Cardiac fibroblast (primary cell): ENCODE measurements at places on chromosomes 1 and 21.

GRCh38 chr1:111062624-111063023 is 77.3 kb downstream of the DRAM2 start:
- DNase-seq: no peak

- no peak for DNase-seq
Measured at GRCh38 chr1:203300441-203301330, 4.6 kb upstream of the BTG2 start.

DNA sequence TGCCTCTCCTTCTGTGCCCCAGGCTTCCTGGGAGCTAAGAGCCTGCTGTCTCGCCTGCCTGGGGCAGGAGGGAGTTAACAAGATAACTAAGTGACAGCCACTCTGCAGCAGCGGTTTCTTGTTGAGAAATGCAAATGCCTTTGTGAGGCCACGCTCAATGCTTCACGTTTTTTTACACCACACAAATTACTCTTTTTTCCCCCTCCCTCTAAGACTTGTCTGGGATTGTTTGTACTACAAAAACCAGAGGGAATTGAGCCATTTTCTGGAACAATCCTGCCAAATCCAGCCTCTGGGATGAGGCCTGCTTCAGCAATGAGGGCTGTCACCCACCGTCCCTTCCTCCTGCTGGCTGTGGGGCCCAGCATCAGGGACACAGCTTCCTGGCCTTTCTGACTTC is 119.6 kb downstream of the ACTL8 start:
- DNase-seq: peak; percentile 82

GRCh38 chr1:154326546-154327465 is 1.5 kb downstream of the ATP8B2 start:
- DNase-seq: peak; percentile 86

GRCh38 chr1:101364370-101365120 is 127.7 kb downstream of the S1PR1 start:
- no peak for DNase-seq

DNA sequence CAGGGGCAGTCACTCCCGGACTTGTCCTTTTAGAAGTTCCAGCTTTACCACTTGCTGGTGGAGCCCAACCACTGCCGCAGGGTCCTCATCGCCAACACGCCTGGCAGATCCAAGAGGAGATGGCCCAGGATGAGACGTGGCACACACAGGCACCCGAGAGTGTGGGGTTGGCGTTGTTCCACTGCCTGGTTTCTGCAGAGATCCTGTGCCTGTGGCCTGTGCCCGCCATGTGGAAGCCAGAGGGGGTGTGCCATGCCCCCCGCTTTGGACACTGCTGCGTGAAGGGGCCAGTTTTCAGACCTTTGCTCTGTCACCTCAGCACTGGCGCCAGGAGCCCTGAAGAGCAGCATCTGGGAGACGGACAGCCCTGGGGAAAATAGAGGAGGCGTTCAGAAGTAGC is 10.8 kb downstream of the CD46 start:
- DNase-seq: no peak

DNA sequence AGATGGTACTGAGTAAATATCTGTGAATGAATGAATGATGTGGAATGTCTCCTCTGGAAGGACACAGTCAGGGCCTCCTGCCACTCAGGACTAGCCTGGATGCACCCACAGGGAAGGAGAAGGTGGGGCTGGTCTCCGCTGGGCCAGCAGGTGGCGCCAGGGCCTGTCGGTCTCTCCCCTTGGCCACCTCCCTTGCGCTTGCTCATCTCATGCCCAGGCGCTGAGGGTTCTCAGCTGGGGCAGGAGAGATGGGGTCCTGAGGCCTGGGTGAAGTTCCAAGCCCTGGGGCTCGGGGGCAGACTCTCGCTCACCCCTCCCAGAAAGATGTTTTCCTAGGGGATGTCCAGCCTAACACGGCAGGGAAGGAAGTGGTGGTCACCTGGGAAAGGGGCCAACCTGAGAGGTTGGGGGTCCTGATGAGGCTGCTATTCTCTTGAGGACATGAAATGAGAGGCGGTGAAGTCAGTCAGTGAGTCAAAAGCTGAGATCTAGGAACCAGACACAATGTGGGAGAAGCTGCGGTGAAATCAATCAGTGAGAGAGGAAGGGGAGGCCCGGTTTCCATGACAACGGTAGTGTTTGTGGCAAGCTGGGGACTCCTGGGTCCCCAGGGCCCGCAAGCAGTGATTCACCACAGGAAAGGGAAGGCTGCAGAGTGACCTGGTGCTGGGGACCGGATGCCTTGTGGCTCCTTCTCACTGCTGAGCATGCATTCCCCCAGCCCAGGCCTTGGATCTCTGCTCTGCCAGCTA is 14.6 kb upstream of the MEX3A start:
- peak; percentile 89 for DNase-seq

DNA sequence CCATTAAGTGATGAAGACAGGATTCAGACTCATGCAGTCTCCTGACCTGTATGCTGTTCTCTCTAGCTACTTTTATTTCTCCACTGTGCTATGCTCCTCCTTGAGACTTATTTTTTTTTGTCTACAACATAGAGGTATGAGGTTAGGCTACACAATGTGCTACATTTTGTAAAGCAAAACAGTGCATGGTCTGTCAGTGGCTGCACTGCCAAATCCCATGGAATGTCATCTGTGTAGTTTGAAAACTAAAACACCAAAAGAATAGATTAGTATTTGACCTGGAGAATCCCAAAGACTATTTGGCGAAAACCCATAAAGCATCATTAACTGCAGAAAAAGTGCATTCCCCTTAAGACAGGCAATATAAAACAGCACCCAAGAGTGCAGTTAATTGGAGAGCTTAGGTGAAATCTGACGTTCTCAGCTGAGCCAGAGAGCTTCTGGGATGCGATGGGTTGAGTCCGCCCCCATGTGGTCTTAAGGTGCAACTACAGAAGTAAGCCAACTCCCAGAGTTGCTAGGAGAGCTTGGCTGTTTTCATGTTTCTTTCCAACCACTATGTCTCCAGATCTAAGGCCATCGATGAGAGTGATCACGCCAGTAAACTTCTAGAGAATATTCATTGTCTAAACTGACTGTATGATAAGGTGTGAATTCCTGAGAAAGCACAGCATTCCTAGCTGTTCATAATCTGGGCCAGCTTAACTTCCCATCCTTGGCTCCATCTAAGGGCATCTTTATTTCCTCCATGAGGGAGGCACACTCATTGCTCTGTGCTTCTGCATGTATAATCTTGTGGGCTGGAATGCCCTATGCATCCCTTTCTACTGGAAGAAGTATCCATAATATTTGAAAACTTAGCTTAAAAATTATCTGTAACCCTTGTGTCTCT is 20.7 kb upstream of the CYP2J2 start:
- peak; percentile 80 for DNase-seq

DNA sequence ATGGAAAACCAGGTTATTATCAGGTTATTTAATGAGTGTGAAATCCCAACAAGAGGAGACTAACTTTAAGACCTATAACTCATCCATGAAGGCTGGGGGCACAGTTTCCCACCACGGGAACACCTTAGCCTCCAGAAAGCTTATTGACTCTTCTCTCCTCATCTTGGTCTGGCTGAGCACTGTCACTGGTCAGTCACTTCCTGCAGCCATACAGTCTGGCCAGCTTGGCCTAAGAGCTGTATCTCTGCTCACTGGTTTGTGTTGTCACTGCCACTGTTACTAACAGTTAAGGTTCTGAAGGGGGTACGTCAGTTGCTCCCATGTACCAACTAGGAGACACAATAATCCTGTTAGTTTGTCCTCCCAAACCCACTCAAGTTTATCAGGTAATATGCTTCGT is 16.7 kb upstream of the DDAH1 start:
- no peak for DNase-seq

GRCh38 chr21:41371685-41372030 is 9.8 kb downstream of the MX2 start:
- no peak for DNase-seq

- peak; percentile 23 for DNase-seq
Measured at GRCh38 chr1:151612501-151613281, 841 bp downstream of the SNX27 start.

GRCh38 chr1:212979340-212980122 is 29.2 kb downstream of the VASH2 start:
- DNase-seq: no peak

DNA sequence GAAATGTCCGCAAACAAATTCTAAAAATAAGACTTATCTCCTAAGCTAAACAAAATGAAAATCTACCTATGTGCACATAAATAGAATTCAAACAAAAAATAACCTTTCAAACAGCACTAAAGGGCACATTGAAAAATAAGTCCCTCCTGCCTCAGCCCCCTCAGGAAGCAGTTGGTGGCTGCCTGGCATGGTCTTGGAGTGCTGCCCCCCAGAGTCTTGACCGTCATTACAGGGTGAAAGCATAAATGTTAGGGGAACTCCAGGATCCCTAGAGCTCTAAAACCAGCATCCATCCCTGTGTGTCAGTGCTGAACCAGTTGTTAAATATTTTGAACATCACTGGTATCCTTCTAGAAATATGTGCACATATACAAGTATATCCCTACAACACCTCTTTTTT is 6.5 kb upstream of the NPL start:
- DNase-seq: no peak

GRCh38 chr1:95117207-95118066 is at the start of gene TLCD4:
TLCD4 (plus strand) TSS chr1:95117355; CDS start chr1:95143902, 26,547 bp downstream.
- peak; percentile 5 for DNase-seq

- DNase-seq: no peak
Measured at GRCh38 chr1:9265037-9265436, 27.7 kb upstream of the SPSB1 start.

- DNase-seq: no peak
Measured at GRCh38 chr21:42250422-42251403, 31.8 kb downstream of the ABCG1 start.

DNA sequence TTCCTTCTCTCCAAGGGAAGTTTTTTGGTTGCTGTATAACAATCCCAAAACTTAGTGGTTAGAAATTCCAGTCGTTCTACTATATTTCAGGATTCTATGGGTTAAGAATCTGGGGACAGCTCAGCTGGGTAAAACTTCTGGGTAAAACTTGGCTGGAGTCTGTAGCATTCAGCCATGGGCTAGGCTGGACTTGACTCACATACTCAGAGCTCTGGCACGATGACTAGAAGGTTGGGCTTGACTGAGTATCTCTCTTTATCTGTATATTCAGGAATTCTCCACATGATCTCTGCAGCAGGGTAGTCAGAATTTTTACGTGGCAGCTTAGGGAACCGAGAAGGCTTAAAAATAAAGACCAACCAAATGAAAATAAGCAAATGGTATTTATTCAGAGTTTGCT is 28.2 kb upstream of the HRNR start:
- peak; percentile 9 for DNase-seq

GRCh38 chr1:33719771-33720670 is 143.9 kb upstream of the HMGB4 start:
- DNase-seq: peak; percentile 15

DNA sequence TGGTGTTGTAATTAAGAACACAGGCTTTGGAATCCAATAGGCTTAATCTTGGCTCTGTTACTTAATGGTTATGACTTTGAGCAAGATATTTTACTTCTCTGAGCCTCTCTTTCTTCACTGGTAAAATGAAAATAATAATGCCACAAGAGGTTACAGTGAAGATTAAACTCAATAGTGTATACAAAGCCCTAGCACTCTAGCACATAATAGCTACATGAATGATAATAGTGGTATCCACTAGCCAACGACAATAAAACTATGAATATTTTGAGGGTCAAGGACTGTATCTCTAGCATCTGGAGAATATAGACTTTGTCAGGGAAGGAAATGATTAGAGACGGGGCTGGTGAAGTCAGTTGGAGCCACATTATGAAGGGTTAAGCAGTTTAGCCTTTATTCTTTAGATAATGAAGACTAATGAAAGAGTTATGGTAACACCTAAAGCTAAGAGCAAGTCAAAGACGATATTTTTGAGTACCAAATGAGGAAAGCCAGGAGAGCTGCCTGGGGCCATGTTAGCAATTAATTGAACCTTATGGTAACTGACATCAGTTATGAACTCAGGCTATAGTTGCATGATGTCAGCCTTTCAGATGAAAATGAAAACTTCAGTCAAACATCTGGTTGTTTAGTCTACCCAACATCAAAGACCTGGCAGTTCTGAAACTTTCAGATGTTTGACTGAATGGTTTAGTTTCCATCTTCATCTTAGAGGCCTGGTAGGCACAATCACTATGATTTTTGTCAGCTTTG is 32.8 kb upstream of the RNF11 start:
- no peak for DNase-seq

GRCh38 chr1:225771661-225772322 is 5.8 kb upstream of the SRP9 start:
- DNase-seq: no peak

- DNase-seq: peak; percentile 83
Measured at GRCh38 chr1:47437447-47438164, at the start of gene FOXD2. FOXD2 (plus strand) TSS chr1:47438044; CDS start chr1:47438136, 92 bp downstream.

GRCh38 chr1:110106013-110106941 is 6.0 kb upstream of the UBL4B start:
- DNase-seq: peak; percentile 78

- DNase-seq: no peak
Measured at GRCh38 chr1:199959033-199959774, 68.3 kb upstream of the NR5A2 start.

DNA sequence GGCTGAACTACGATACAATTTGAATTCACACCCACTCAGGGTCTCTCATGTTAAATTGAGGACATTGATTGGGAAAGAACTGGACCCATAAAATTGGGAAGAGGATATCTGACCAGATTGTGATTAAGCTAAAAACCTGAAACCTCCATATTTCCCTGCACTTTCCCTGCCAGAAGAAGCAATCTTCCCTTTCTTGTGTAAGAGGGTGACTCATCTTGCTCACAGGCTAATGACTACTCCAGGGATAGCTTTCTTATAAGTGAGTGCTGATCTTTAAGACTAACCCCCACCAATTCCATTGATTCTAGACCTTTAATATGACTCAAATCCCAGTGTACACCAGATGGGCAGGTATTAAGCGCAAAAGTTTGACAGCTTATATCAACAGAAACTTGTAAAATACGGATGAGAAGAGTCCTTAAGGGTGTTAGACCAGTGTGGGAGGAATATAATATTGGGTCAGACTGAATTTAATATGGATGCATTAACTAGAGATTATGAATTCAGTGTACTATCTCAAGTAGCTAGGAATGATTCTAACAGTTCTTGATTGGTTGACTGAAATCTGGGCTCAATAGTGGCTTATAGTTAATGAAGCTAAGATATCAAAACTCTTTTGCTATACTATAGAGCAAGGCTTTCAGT is 12.1 kb upstream of the SGIP1 start:
- peak; percentile 76 for DNase-seq

- no peak for DNase-seq
Measured at GRCh38 chr1:210605099-210605498, 276.4 kb downstream of the HHAT start.

DNA sequence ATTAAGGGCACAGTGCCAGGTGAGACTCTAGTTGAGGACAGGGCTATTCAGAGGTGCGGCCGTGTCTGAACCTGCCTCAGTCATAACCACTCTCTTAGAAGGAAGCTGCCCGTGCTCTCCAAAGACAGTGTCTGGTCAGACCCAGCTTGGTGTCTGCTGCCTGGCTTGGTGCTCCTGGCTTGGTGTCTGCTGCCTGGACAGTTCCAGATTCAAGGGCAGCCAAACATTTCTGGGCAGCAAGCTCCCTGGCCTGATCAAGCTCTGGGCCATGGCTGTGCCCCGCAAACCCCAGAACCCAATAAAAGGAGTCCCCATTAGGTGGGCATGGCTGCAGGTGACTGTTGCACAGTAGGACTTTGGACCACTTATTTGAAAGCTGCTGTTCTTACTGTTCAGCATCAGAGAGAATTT is 27.7 kb downstream of the NEK2 start:
- DNase-seq: no peak
